ENCODE measurements at places on chromosomes 2 and 18. TPM values are rescaled to one million over a fixed set of nuclear protein-coding genes. Genes with fewer than 3 reads are reported as not detected.

DNA sequence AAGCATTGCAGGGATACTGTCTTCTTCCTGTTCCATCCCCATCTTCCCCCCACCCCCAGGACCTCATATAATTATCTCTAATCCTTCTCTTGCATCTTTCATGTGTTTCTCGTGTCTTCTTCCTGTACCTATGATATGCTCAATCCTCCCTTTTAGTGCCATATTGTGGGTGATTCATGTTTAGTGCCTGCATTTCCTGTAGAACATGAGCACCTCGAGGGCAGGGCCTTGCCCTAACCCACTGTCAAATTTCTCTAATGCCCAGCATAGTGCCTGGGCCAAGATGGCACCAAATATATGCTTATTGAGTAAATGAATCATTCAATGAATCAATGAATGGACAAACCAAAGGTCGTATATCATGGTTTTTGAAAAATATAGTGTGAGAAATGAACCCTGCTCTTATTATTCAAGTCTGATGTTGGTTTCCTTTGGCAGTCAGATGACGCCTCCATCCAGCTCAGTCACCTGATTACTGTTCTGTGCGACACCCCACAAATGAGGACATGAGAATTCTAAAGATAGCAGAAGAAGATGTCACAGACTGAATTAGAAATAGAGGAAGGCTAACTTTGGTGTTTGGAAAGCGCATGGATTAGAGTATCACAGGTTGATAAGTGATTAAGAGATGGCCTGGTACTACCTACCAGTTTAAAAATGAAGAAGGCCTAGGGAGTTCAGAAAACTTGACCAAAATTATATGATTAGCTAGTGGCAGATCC is 278.4 kb downstream of the PRKCE start:
- DNase-seq: no peak

The OR6B3 gene
- total RNA-seq: not detected

GRCh38 chr2:124339709-124340108 is 314.6 kb downstream of the CNTNAP5 start:
- DNase-seq: no peak

The CAVIN2 gene
- total RNA-seq: not detected

GRCh38 chr2:25606892-25607291 is 66.5 kb downstream of the DTNB start:
- no peak for DNase-seq
